ENCODE measurements at places on chromosomes 5 and 9. TPM values are rescaled to one million over a fixed set of nuclear protein-coding genes. Genes with fewer than 3 reads are reported as not detected.

The SLC6A7 gene
- total RNA-seq, result not detected

The PCDHGC5 gene
- 2.9 TPM for total RNA-seq

The TMEM174 gene
- not detected for total RNA-seq

GRCh38 chr5:5537426-5537825 is 114.9 kb downstream of the ICE1 start:
- H3K27ac ChIP-seq, result no peak overlapping the region
- no peaks in the 10 kb centered on the region for H3K36me3 ChIP-seq
- no peaks in the 10 kb centered on the region for H3K4me1 ChIP-seq
- no peak overlapping the region for H3K4me3 ChIP-seq
- peaks cover 3% of the 10 kb centered on the region for H3K27me3 ChIP-seq

DNA sequence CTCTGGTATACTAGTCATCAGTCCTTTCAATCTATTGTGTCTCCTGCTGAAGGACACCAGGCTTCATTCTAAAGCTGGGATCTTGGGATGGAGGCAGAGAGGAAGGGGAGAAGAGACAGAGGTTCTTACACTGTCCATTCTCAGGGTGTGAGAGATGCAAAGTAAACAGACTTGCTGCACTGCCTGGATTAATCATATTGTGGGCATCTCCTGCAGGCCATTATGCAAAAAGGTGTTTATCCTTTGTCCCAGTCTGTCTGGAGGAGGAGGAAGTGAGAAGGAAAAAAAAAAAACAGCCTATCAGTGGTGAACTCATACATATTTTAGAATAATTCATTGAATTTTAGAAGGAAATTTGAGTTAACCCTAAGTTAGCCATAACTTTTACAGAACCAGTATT is 92.9 kb upstream of the TNPO1 start:
- no peak overlapping the region for H3K27ac ChIP-seq
- H3K36me3 ChIP-seq, result no peaks in the 10 kb centered on the region
- peaks cover 7% of the 10 kb centered on the region for H3K4me1 ChIP-seq
- H3K4me3 ChIP-seq, result no peak overlapping the region

GRCh38 chr5:133895979-133896845 is 72.2 kb downstream of the C5orf15 start:
- peaks cover 2% of the 10 kb centered on the region for H3K27me3 ChIP-seq
- H3K27ac ChIP-seq, result no peak overlapping the region
- no peak for DNase-seq
- H3K36me3 ChIP-seq, result no peaks in the 10 kb centered on the region
- no peak overlapping the region for H3K4me3 ChIP-seq
- H3K4me1 ChIP-seq, result no peaks in the 10 kb centered on the region

Data from endothelial cell (in vitro differentiated cells).